ENCODE measurements at places on chromosomes 5 and 9.

DNA sequence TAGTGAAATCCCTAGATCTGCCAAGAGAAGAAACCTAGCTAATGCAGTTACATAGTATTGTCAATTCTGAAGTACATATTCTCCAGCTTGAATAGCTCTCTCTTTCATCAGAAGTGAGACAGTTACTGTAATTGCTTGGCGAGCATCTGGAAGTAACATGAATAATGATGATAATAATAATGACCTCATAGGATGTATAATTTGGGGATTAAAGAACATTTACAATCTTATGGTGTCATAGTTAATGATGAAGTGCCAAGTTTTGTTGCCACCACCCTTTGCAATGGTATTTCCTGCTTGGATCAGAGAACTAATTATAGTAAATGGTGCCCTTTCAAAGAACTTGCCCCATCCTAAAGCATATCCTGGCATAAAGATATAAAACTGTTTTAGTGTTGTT is 201.4 kb downstream of the ADAMTSL1 start:
- DNase-seq = no peak

- no peak for DNase-seq
Measured at GRCh38 chr9:129666575-129666974, 1.1 kb downstream of the PRRX2 start.

DNA sequence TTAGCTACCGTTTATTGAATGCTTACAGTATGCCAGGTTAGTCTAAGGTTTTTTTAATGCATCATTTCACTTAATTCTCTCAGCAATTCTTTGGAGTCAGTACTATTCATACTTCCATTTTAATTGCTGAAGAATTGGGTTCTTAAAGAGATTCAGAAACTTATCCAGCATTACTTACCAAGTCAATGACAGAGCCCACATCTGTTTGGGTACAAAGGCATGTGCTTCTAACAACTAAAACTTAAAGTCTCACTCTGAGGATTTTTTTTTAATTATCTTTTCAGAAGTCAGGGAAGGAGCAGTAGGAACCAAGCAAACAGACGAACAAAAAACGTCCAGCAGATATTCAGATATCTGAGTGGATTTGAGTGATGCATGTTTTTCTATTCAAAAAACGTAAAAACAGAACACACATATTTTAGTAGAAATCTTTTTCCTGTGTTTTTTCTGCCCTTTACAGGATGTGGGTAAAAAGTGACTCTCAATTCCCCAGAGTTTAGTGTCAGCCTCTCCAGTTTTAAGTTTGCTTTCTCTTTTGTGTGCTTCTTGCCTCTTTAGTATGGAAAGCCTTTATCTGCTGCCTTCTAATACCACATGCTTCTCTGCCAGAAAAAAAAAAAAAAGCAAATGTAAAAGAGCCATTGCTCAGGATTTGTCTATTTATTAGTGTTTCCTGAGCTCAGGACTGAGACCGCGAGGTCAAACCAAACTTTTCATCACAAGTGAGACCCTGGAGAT is 118.0 kb downstream of the PRKACG start:
- DNase-seq = no peak

- DNase-seq = no peak
Measured at GRCh38 chr5:143057580-143057999, 287.4 kb downstream of the ARHGAP26 start.

DNA sequence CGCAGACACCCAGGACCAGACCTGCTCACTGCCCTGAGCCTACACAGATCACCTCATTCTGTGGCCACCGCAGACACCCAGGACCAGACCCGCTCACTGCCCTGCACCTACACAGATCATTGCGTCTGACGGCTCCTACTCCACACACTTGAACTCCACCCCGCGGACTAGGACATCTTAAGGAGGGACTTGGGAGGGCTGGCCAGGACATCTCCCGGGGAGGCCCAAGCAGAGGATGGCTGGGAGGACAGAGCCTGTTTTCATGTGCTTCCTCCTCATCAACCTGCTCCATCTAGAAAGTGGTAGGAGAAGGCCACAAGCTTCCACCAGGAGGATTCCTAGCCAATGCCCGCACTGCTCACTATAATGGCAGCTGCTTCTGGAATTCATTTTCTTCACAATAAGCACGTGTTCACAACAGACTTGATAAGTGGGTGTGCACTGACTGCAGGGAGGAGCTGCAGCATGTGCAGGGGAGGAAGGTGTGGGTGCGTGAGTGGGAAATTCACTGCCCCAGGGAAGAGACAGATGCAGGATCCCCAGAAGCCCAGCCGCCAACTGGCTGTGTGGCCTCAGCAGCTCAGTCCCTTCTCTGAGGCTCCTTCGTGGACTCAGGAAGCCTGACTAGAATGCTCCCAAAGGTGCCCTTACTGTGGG is 64.8 kb downstream of the AK8 start:
- DNase-seq = no peak

- no peak for DNase-seq
Measured at GRCh38 chr9:17888066-17888465, 309.2 kb downstream of the SH3GL2 start.

- DNase-seq = peak; percentile 9
Measured at GRCh38 chr9:2545881-2546490, 75.6 kb upstream of the VLDLR start.

- DNase-seq = no peak
Measured at GRCh38 chr5:58490402-58491050, 709 bp upstream of the GAPT start.

GRCh38 chr5:74801941-74802340 is 34.9 kb downstream of the NSA2 start:
- no peak for DNase-seq

GRCh38 chr5:160491438-160491837 is 69.8 kb downstream of the PTTG1 start:
- no peak for DNase-seq

GRCh38 chr5:169939731-169940130 is 40.6 kb downstream of the INSYN2B start:
- DNase-seq = no peak

GRCh38 chr5:115894342-115894741 is 52.6 kb downstream of the AP3S1 start:
- no peak for DNase-seq

GRCh38 chr5:14441641-14442040 is 140.0 kb upstream of the OTULINL start:
- DNase-seq = no peak

DNA sequence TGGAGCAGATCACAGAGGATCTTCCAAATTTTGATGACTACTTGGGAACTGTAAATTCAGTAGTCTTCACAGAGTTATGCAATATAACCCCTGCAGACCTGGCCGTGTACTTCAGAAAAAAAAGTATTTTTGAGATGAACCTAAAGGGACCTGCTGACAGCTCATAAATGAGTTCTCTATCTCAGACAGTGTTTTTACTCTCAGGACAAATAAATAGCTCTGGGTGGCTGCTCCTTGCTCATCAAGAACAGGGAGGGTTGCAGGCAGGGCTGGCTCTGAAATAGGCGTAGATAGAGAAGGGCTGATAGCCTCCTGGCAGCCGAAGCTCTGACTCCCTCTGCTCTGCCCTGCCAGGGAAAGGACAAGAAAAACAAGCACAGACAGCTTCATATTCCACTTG is 64.8 kb downstream of the PLAC8L1 start:
- peak; percentile 23 for DNase-seq

DNA sequence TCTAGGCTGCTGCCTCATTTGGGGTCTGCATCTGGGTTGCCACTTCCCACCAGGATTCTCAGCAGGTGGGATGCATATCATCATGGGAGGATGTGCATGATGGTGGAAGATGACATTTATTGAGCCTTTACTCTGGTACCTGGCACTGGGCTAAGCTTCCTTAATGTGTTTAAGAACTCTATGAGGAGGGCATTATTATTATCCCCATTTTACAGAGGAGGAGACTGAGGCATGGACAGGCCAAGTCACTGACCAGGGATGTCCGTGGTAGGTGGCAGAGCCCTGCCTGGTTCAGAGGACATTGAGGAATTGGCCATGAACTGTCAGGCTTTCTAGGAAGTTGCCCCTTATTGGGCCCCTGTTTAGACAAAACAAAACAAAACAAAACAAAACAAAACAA is 31.1 kb upstream of the TIFAB start:
- no peak for DNase-seq

DNA sequence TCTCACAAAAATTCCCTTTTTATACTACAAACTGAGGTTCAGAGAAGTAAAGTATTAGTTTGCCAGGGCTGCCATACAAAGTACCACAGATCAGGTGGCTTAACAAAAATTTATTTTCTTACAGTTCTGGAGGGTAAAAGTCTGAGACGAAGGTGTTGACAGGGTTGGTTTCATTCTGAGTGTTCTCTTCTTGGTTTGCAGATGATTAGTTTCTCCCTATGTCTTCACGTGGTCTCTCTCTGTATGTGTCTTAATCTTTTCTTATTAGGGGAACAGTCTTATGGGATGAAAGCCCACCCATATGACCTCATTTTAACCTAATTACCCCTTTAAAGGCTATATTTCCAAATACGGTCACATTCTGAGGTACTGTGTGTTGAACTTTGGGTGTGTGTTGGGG is 274.2 kb downstream of the BRINP1 start:
- DNase-seq = no peak
